ENCODE measurements at places on chromosomes 6 and 20.
A peak's percentile ranks its signal among the peaks of the same experiment; 100 is the strongest.

GRCh38 chr6:140436023-140436811 is 1061.8 kb upstream of the CITED2 start:
- DNase-seq, result no peak

- DNase-seq, result no peak
These were observed 39.0 kb upstream of the SLCO4A1 start for GRCh38 chr20:62603021-62603906.

DNA sequence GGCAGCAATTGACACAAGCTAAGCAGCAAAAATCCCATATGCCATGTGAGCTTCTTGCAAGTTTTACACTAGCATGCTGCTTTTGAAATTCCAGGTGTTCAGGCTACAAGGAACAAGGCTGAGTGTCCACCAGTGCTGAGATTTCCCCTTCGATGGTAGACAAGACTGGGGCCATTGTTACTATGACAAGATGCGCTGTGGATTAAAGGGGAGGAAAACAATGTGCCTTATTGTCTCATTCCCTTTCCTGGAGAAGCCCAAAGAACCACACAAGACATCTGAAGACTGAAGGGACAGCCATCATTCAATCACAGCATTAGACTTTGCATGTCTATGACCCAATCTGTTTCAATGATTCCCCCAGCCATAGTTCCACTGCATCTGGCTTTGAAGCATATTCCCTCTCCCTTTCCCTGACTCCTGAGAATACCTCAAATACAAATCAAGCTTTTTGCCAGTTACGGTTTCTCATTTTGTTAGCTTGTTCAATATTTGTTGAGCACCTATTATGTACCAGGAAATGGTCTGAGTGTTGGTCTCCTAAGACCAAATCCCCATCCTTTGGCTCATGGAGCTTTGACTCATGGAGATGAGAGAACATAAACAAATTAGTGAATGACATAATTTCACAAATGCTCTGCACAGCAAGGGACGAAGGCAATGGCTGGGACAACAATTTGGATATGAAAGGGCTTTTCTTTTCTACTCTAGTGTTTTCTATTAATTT is 23.4 kb upstream of the SCGN start:
- DNase-seq, result peak; percentile 90

DNA sequence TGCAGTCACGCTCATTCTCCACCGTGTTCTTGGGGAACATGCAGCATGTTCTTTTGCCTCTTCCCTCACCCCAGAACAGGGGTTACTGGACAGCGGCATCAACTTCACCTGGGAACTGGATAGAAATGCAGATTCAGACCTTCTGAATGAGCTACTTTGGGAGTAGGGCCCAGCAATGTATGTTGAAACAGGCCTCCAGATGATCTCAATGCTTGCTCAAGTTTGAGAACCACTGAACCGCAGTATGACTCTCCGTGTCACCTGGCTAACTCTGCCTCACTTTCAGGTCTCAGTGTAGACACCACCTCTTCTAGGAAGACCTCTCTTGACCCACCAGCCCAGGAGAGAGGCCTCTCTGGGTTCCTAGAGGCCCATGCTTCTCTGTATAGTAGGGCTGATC is 4.9 kb downstream of the TRIB3 start:
- DNase-seq, result no peak

DNA sequence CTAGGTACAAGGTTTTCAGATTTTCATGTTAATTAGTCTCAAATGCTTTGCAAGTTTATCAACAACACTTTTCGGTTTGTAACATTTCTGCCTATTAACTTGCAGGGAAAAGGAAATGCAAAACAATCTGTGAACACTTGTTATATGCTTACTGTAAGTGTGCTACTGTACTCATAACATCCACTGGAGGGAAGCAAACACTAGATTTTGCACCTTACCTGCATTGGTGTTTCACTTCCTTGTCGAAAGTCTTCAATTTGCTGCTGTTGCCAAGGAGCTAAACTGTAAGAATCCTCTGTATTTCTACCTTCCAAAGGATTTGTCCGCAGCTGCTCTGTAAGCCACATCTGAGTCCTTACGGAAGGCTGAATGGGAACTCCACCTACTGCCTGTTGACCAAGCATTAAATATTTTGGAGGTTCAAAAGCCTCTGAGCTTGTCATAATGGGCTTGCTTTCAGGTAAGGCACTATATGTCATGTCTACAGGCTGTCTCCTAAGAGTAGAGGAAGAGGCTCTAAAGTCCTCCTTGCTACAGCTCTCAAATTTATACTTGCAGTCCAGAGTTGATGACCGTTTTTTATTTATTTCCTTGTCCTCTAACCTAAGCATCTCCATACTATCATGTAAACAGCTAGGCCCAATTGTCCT is 17.3 kb downstream of the PLN start:
- peak; percentile 5 for DNase-seq

GRCh38 chr20:1861347-1861976 is 33.7 kb upstream of the SIRPA start:
- no peak for DNase-seq

- DNase-seq, result no peak
These were observed 165.3 kb upstream of the FAM83B start for GRCh38 chr6:54681267-54681666.

- no peak for DNase-seq
These were observed 36.4 kb downstream of the HDGFL1 start for GRCh38 chr6:22605736-22606135.

GRCh38 chr6:72783666-72784065 is 161.8 kb downstream of the KCNQ5 start:
- DNase-seq, result no peak

DNA sequence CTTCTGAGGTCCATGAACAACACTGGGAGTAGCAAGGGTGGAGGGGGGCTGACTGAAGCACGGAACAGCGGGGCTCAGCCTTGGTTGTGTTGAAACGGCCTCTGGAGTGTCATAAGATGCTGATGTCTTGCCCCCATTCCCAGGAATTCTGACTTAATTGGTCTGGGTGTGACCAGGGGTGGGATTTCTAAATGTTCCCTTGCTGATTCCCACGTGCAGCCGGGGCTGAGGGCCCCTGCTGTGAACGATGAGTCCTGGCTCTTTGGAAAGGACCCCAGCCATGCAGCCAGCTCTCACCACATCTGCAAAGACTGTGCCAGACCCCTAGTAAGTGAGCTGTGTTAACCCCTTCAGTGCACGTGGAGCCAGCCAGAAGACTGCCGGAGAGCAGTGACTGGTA is 28.6 kb upstream of the FAM50B start:
- DNase-seq, result no peak

DNA sequence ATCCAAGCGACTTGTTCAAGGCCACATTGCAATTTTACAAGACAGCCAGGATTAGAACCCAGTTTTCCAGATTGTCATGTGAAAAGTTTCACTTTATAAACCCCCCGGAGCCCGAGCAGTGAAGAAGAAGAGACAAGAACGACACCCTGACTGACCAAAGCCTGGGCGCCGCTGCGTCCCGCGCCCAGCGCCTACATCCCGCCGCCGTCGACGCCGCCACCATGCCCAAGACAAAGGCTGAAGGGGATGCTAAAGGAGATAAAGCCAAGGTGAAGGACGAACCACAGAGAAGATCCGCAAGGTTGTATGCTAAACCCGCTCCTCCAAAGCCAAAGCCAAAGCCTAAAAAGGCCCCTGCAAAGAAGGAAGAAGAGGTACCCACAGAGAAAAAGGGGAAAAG is 27.1 kb upstream of the GJA1 start:
- no peak for DNase-seq

GRCh38 chr20:59976156-59976782 is 18.0 kb downstream of the CDH26 start:
- no peak for DNase-seq

DNA sequence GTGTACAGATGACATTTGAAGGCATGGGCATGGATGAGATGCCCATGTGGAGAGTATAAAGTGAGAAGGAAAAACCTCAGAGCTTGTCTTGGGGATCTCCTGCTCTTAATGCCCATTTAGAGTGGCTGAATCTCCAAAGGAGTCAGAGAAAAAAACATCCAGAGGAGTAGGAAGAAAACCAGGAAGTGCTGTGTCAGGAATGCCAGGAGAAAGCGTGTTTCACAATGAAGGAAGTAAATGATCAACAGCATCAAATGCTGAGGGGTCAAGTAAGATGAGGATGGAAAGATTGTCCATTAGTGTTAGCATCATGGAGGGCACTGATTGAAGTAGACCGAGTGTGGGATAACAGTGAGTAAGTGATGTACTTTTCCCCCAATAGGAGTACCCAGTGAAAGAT is 56.1 kb downstream of the FIG4 start:
- no peak for DNase-seq

- DNase-seq, result no peak
These were observed 8.9 kb downstream of the EHMT2 start for GRCh38 chr6:31888276-31889258.

- DNase-seq, result no peak
These were observed 272.2 kb upstream of the FOXQ1 start for GRCh38 chr6:1039746-1040145.

DNA sequence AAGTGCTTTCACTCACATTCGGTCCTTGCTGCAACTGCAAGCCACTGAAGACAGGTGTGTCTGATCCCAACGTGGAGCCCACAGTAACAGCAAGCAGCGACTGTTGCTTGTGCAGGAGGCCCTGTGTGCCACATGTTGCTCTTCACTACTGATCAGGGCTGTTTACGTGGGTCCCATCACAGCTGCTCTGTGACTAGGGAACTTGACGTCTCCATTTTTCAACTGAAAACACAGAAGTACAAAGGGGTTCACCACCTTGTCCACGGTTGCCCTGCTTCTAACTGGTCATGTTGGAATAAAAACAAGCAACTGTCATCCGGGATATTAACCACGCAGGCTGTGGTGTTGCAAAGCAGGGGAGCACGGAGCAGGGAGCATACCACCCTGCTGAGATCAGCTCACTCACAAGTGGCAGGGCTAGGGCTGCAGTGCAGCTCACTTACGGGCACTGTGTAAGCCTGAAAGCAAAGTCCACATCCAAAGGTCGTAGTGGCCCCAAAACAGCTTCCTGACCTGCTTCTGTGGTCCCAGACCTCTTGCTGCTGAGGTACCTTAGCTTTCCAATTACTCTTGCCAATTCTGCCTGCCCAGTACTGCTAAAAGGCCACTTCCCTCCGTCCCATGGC is 105.8 kb upstream of the DUSP22 start:
- no peak for DNase-seq

- DNase-seq, result no peak
These were observed 162.6 kb upstream of the SCGN start for GRCh38 chr6:25489399-25489798.

- DNase-seq, result peak; percentile 78
These were observed 445.4 kb upstream of the DEFB115 start for GRCh38 chr20:30811885-30812671.

DNA sequence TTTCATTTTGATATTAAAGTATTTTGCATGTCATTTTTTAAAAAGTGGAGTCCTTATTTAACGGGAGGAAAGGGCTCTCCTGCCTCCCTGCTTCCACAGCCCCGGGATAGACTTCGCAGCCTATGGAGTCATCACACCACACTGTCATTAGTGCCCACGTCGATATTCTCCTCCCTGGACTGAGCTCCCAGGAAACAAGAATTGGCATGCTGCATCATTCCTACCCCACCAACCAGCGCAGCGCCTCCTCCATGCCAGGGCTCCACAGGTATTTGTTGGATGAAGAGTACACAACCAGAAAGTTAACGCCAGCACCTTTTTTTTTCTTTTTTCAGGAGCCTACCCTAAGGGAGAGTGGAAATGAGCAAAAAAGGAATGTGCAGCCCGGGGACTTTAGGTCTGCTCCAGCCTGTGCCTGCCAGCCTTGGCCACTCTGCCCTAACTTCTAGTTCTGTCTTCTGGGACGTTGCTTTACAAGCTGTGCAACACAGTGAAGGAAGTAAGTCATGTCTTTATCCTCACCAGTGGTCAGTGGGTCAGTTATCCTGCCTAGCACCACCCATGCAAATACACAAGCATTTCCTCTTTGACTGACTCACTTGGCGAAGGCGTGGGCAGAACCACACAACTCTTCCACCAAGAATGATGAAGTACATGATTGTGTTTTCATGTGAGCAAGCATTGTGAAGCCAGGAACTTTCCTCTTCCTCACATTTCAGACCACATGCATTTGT is 180.7 kb upstream of the UST start:
- DNase-seq, result no peak

DNA sequence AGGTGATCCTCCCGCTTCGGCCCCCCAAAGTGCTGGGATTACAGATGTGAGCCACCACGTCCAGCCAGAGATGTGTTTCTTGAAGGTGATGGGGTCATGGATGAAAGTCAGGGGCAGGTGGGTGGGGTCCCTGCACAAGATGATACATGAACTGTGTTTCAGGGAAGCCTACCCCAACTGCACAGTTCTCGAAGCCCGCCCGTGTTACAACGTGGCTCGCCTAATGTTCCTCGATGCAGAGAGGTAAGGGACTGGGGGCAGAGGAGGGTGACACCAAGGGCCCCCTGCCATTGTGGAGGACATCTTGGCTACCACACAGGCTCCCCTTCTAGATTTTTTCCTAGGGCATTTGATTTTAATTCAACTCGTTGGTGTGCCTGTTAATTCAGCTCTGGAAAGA is 11.9 kb upstream of the CAPN11 start:
- DNase-seq, result no peak

GRCh38 chr6:128370072-128370471 is 150.3 kb downstream of the PTPRK start:
- no peak for DNase-seq

- DNase-seq, result no peak
These were observed 20.4 kb upstream of the LAMA4 start for GRCh38 chr6:112274774-112275173.

- no peak for DNase-seq
These were observed 88.6 kb downstream of the FNDC1 start for GRCh38 chr6:159257846-159258245.

DNA sequence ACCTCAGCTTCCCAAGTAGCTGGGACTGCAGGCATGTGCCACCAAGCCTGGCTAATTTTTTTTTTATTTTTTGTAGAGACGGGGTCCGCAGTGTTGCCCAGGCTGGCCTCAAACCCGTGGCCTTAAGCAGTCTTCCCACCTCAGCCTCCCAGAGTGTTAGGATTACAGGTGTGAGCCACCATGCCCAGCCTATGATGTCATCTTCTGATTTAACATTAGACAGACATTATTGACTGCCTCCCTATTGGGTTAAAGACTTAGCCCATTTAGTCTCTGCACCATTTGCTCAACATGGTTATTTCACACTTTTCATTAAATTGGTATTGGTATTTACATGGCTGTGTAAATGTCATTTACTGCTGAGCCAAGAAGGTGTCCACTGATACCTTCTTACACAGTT is 46.1 kb downstream of the DEK start:
- no peak for DNase-seq

- no peak for DNase-seq
These were observed 236.1 kb downstream of the COL12A1 start for GRCh38 chr6:74969591-74970267.

GRCh38 chr6:143513410-143513809 is 1.9 kb upstream of the FUCA2 start:
- DNase-seq, result no peak

DNA sequence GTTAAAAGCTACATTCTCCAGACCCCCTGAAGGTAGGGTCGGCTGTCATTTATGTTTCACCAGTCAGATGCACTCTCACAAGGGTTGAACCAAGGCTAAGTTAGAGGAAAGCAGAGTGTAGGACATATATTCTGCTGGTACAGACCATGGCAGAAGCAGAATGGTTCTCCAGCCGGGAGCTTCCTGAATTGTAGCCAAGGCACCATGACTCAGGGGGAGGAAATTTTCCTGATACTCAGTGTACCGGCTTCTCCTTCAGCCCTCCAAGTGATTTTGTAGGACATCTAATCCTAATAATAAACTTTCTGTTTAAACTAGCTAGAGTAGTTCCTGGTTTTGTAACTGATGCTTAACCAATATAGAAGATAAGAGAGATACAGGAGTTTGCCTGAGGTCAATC is 14.2 kb upstream of the SLPI start:
- DNase-seq, result no peak

All from NCI-H1930 (cell line).